Mammary microvascular endothelial cell (primary cell): ENCODE measurements at places on chromosomes 2 and 18. TPM values are rescaled to one million over a fixed set of nuclear protein-coding genes. Genes with fewer than 3 reads are reported as not detected.

The REG1A gene
- not detected in 2 replicates for total RNA-seq

The OR6B2 gene
- not detected in 2 replicates for total RNA-seq

The PJVK gene
- total RNA-seq = not detected in 2 replicates

The GKN2 gene
- total RNA-seq = 0.20 TPM in 1 of 2 replicates, not detected in the other

The BABAM2 gene
- 22.3 and 29.8 TPM in 2 replicates for total RNA-seq

The KIAA2012 gene
- total RNA-seq = not detected in 2 replicates

The TNFAIP6 gene
- 0.64 TPM in 1 of 2 replicates, not detected in the other for total RNA-seq

The AMER3 gene
- not detected in 2 replicates for total RNA-seq

The MYCN gene
- 0.39 and 0.73 TPM in 2 replicates for total RNA-seq

The PLB1 gene
- total RNA-seq = 0.20 and 0.33 TPM in 2 replicates

The YES1 gene
- 210 and 227 TPM in 2 replicates for total RNA-seq

The EXOC6B gene
- 24.3 and 28.6 TPM in 2 replicates for total RNA-seq

The PDCL3 gene
- total RNA-seq = 25.0 and 28.9 TPM in 2 replicates

The IL1RL2 gene
- total RNA-seq = not detected in 2 replicates

The KCNK3 gene
- total RNA-seq = not detected in 2 replicates

The CD8B2 gene
- total RNA-seq = not detected in 2 replicates

The LYPD6 gene
- 2.6 and 3.9 TPM in 2 replicates for total RNA-seq

The DNAJC27 gene
- 0.53 and 2.1 TPM in 2 replicates for total RNA-seq

The MOGAT1 gene
- not detected in 2 replicates for total RNA-seq

The PLGLB1 gene
- total RNA-seq = 0.07 and 0.20 TPM in 2 replicates

The MYOM1 gene
- total RNA-seq = 0.05 and 0.07 TPM in 2 replicates

The PMAIP1 gene
- 25.0 and 29.7 TPM in 2 replicates for total RNA-seq

The HAAO gene
- total RNA-seq = not detected in 2 replicates

The XDH gene
- not detected in 2 replicates for total RNA-seq

The C2orf72 gene
- total RNA-seq = not detected in 2 replicates

The TWIST2 gene
- 0.10 and 0.20 TPM in 2 replicates for total RNA-seq

The TUBA4B gene
- not detected in 2 replicates for total RNA-seq

The RESP18 gene
- total RNA-seq = not detected in 2 replicates

The VIL1 gene
- total RNA-seq = not detected in 2 replicates

The DQX1 gene
- not detected in 2 replicates for total RNA-seq

The TMEM198 gene
- not detected in 2 replicates for total RNA-seq

The KCNG2 gene
- total RNA-seq = not detected in 2 replicates

The RBM44 gene
- 0.10 and 0.20 TPM in 2 replicates for total RNA-seq

The MEMO1 gene
- total RNA-seq = 54.4 and 65.5 TPM in 2 replicates

The ACMSD gene
- total RNA-seq = not detected in 2 replicates

The PLA2R1 gene
- total RNA-seq = 4.9 and 6.4 TPM in 2 replicates

The TSPYL6 gene
- total RNA-seq = not detected in 2 replicates

The FEV gene
- total RNA-seq = not detected in 2 replicates

The GPR155 gene
- total RNA-seq = 0.74 and 0.80 TPM in 2 replicates

The MYO7B gene
- 0.10 and 0.27 TPM in 2 replicates for total RNA-seq

The AQP12A gene
- total RNA-seq = not detected in 2 replicates

The CD8A gene
- total RNA-seq = not detected in 2 replicates

The MROH2A gene
- total RNA-seq = not detected in 2 replicates

The PPP1R7 gene
- 104 and 120 TPM in 2 replicates for total RNA-seq

The ASB3 gene
- 10.0 and 11.0 TPM in 2 replicates for total RNA-seq

The GKN1 gene
- not detected in 2 replicates for total RNA-seq

The ZC3H6 gene
- total RNA-seq = 1.2 TPM in 2 replicates

The CCDC148 gene
- total RNA-seq = 0.20 TPM in 1 of 2 replicates, not detected in the other

The SSB gene
- total RNA-seq = 80.3 and 98.0 TPM in 2 replicates

The RGPD3 gene
- total RNA-seq = 0.10 and 0.13 TPM in 2 replicates

The TMEM169 gene
- total RNA-seq = not detected in 2 replicates

The MALL gene
- total RNA-seq = 171 and 194 TPM in 2 replicates

The DSG4 gene
- not detected in 2 replicates for total RNA-seq

The LOXL3 gene
- 0.27 and 0.94 TPM in 2 replicates for total RNA-seq

The FAHD2A gene
- total RNA-seq = 16.7 and 24.8 TPM in 2 replicates

The XIRP2 gene
- 0.20 and 0.27 TPM in 2 replicates for total RNA-seq

The GCG gene
- total RNA-seq = not detected in 2 replicates

The DNER gene
- 2.1 and 2.6 TPM in 2 replicates for total RNA-seq

The LONRF2 gene
- total RNA-seq = 0.30 TPM in 1 of 2 replicates, not detected in the other

The EHBP1 gene
- total RNA-seq = 17.4 and 17.6 TPM in 2 replicates
